ENCODE measurements at places on chromosomes 3 and 15. TPM values are rescaled to one million over a fixed set of nuclear protein-coding genes. Genes with fewer than 3 reads are reported as not detected.

Gene TM4SF18
- 4.2 TPM for total RNA-seq

Gene PIGBOS1
- total RNA-seq, result 10.3 TPM

Gene TCTA
- total RNA-seq, result 36.1 TPM

Gene SAXO2
- 22.1 TPM for total RNA-seq

Gene AQP9
- 0.16 TPM for total RNA-seq

Gene PCOLCE2
- total RNA-seq, result 10.7 TPM

Gene SMC4
- total RNA-seq, result 111 TPM

Gene DPPA2
- 6.6 TPM for total RNA-seq

Gene NEO1
- 42.2 TPM for total RNA-seq

Gene GAP43
- 0.62 TPM for total RNA-seq

Gene CYP8B1
- not detected for total RNA-seq

Gene DRD3
- 0.37 TPM for total RNA-seq

Gene CLDN1
- 37.5 TPM for total RNA-seq

Gene CNTN4
- total RNA-seq, result 10.4 TPM

Gene CISH
- 3.7 TPM for total RNA-seq

Gene SLITRK3
- 0.06 TPM for total RNA-seq

Gene REC114
- total RNA-seq, result 28.8 TPM

Gene NMD3
- 28.6 TPM for total RNA-seq

Gene GOLGA8J
- 11.5 TPM for total RNA-seq

Gene MFGE8
- 260 TPM for total RNA-seq

Gene PPM1L
- total RNA-seq, result 27.7 TPM

Gene GATM
- 386 TPM for total RNA-seq

Gene GNAT1
- total RNA-seq, result 1.2 TPM

Gene MYRIP
- total RNA-seq, result 4.8 TPM

Gene RASGRP1
- total RNA-seq, result 7.4 TPM

Gene RPP25
- 6.5 TPM for total RNA-seq

Gene XIRP1
- 0.24 TPM for total RNA-seq

Gene VIPR1
- 4.6 TPM for total RNA-seq

Gene SLC9C1
- 9.8 TPM for total RNA-seq

Gene NR2F2
- 38.2 TPM for total RNA-seq

Gene C3orf70
- total RNA-seq, result 21.0 TPM

Gene SAMD7
- not detected for total RNA-seq

Gene FBXO40
- total RNA-seq, result 0.68 TPM

Gene HRG
- total RNA-seq, result not detected

Gene TLE3
- total RNA-seq, result 99.5 TPM

Gene NR2E3
- 4.3 TPM for total RNA-seq

Gene PLSCR5
- total RNA-seq, result not detected

Gene PRTG
- 26.3 TPM for total RNA-seq

Gene STRIT1
- total RNA-seq, result not detected

Gene C3orf22
- 33.0 TPM for total RNA-seq

Gene SYNPR
- not detected for total RNA-seq
